Activated T-helper 1 cell treated with anti-CD3 and anti-CD28 coated beads, Interleukin-12 subunit alpha, Interleukin-12 subunit beta, Interleukin-2, Interleukin-4 antibody, amounts not matched to agents 30 ng/mL and 10 ng/mL and 1 ng/mL, durations not matched to agents 14 hours and 24 hours and 36 hours (primary cell): ENCODE measurements at places on chromosomes 4 and X.

GRCh38 chr4:83552924-83553323, 17.0 kb downstream of the GPAT3 start:
- DNase-seq: no peak

- no peak for DNase-seq
Measured at GRCh38 chrX:118423558-118423957, 72.1 kb upstream of the DOCK11 start.

GRCh38 chr4:107837776-107838618, 13.3 kb downstream of the SGMS2 start:
- DNase-seq: no peak

- DNase-seq: no peak
Measured at GRCh38 chr4:19520939-19521520, 730.7 kb upstream of the SLIT2 start.

GRCh38 chr4:159689526-159689925, 586.6 kb downstream of the RAPGEF2 start:
- no peak for DNase-seq

GRCh38 chrX:74370487-74370886, 50.8 kb upstream of the SLC16A2 start:
- DNase-seq: no peak

- DNase-seq: no peak
Measured at GRCh38 chrX:112066813-112067212, 15.8 kb downstream of the TRPC5 start.

DNA sequence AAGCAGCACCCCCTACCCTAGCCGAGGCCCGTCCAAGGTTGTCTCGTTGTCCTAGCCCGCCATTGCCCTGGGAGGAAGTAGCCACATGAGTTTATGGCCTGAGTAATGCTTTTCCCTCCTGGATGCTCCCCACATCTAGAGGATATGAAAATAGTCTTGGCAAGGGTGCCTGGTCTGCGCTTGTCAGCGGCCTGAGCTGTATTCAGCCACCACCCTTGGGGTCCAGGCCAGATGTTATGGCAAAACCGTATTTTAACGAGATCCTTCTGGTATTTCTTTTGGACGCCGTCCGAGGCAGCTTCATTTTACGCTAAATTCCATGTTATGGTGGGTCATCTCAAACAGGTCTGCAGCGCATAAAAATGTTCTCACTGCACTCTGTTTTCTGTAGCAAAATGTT, 89.3 kb downstream of the GPR143 start:
- DNase-seq: no peak

GRCh38 chrX:38898261-38898660, 97.0 kb downstream of the MID1IP1 start:
- no peak for DNase-seq

DNA sequence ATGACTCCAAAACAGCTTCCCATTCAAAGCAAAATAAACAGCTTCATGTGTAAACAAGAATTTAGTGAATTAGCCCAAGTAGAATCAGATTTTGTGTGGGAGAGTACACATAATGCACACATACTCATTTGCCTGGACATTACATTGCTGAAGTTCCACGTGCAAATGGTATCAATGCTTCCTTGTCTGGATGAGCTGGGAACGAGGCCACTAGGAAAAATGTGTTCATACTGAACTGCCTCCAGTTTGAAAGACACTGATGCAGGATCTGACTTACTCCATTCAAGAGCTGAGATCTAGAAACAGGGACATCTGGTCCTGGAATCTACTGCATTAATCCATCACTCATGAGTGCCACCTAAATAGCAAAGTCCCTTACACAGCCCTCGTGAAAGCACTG, 228.0 kb downstream of the APBB2 start:
- no peak for DNase-seq

GRCh38 chrX:137852502-137852901, 286.6 kb downstream of the ZIC3 start:
- DNase-seq: no peak

DNA sequence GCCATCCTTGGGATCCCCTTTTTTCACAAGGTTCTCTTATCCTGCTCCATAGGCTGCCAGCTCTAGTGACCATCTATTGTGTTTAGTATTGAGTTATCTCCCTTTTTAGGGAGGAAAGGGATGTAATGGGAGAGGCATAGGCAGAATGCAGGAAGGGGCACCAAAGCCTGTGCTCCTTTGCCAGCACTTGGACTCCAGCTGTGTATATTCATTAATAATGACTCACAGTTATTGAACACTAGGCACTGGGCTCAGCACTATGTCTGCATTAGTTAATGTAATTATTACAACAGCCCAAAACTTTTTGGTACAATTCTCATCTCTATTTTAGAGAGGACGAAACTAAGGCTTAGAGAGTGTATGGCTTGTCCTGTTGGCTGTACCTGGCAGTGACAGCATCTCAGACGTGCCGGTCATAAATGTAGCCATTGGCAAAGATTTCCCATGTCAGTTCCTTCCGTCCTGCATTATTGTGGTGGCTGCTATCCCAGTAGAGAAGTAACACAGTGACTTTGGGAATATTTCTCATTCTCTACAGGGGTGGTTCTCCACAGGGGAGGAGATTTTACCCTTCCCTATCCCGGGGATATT, 90.3 kb downstream of the AFF1 start:
- DNase-seq: no peak

DNA sequence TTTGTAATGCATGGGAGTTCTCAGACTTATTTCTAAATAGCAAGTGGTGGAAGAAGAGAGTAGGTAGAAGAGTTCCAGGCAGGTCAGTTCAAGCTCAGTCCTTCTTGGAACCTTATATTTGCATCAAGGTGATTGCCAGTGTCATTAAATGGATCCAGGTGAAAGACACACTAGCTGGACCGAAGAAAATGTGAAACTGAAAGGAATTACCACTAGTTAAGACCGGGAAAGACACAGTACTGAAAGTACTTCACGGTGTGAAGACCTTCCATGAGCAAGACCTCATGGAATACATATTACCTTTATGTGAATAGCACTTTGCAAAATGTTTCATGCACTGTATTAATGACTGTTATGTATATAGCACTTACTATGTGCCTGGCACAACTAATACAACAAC, 19.1 kb downstream of the TMEM150C start:
- DNase-seq: no peak

DNA sequence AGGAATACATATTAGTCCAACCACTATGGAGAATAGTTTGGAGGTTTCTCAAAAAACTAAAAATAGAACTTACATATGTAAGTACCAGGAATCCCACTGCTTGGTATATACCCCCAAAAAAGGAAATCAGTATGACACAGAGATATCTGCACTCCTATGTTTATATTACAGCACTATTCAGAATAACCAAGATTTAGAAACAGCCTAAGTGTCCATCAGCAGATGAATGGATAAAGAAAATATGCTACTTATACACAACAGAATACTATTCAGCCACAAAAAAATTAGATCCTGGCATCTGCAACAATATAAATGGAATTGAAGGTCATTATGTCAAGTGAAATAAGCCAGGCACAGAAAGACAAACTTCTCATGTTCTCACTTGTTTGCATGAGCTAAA, 27.5 kb upstream of the ABCG2 start:
- no peak for DNase-seq

DNA sequence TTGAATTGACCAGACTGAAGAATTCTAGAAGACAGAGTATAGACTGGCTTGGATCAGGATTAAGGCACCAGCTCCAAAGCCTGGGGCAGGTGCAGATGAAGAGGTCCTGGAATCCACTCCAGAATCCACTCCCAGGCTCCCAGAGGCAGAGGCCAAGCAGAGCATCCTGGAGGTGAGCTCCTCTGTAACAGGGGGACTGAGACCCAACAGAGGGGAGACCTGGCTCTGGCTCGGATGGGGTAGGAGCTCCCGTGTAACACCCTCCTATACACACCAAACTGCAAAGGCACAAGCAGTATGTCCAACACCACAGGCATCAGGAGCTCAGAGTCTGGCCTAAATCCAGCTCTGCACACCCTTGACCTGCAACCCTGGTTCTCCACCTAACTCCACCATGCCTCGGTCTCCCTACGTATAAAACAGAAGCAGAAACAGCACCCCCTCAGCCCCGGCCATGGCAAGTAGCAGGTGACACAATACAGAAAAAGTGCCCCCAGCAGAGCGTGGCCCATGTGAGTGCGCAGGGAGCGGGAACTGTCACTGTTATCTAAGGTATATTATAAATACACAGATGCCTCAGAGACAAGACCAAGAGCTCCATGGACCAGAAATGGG, 14.9 kb downstream of the RNF212 start:
- DNase-seq: no peak

- no peak for DNase-seq
Measured at GRCh38 chrX:10233173-10233572, 76.4 kb downstream of the CLCN4 start.

- no peak for DNase-seq
Measured at GRCh38 chr4:73759357-73759756, 19.0 kb downstream of the CXCL8 start.

GRCh38 chr4:13541176-13541604, 3.1 kb downstream of the NKX3-2 start:
- DNase-seq: no peak

DNA sequence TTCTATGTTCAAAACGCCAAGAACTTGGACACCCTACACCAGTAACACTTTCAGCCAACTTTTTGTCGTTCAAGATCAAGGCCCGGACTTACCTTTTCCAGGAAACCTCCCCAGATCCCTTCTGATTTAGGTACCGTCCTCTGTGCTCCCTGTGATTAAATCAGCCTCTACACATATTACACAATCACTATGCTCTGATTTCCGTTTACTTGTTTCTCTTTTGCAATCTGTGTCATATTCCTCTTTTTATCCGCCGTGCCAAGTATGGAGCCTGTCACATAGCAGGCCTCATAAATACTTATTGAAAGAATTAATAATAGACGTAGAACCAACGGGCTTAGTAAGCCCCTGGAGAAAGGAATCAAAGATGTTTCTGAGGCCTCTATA, 722 bp upstream of the TMEM33 start:
- DNase-seq: no peak
